ENCODE measurements at places on chromosomes 7 and 10.

GRCh38 chr7:10919923-10920322, 53.7 kb upstream of the PHF14 start:
- no peak for DNase-seq

DNA sequence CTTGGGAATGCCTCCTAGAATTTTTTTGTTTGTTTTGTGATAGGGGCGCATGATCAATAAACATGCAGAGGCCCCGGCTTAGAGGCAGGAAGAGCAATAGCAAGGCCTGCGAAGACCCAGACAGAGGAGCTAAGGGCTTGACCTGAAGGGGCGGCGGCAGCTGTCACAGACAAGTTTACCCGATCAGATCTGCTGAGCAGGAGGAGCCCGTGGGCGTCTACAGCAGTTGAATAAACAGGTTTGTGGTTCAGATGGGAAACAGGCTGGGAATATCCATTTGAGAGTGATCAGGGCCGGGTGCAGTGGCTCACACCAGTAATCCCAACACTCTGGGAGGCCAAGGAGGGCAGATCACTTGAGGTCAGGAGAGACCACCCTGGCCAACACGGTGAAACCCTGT, 126.0 kb upstream of the CALN1 start:
- no peak for DNase-seq

DNA sequence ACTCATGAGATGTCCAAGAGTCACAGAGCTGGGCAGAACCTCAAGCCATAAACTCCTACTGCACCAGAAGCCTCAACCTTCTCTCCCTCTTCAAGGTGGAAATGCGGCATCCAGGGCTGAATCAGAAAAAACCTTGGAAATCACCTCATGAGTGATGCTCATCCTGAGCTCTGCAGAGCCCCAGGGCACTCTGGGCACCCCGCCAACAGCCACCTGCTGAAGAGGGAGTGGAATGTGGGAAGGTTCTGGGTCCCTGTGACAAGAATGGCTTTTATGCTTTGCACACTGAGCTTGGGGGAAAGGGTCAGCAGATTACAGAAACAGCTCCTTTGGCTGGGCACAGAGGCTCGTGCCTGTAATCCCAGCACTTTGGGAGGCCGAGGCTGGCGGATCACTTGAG, 18.8 kb downstream of the NUDT1 start:
- DNase-seq: no peak

DNA sequence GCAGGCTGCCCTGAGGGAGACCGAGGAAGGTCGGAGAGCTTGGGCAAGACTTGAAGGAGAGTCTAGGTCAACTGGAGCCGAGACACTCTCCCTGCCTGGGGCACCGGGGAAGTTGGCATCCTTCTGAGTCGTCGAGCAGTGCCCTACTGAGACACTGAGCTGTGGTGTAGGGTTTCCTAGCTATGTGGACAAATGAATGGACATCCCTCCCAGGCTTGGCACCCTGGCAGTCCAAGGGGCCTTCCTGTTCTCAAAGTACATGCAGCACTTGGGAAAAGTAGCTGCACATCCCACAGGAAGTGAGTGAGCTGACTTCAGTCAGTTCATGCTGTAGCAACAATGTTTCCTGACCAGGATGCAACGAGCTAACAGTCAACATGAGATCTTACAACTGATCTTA, 57.2 kb upstream of the INPP5A start:
- DNase-seq: no peak

- DNase-seq: no peak
Measured at GRCh38 chr10:8047452-8048280, 6.8 kb upstream of the GATA3 start.

- no peak for DNase-seq
Measured at GRCh38 chr10:119373294-119374102, 166.1 kb downstream of the GRK5 start.
